Esophagus mucosa (tissue), 1 donor: ENCODE measurements at places on chromosomes 12 and 14. TPM values are rescaled to one million over a fixed set of nuclear protein-coding genes. Genes with fewer than 3 reads are reported as not detected.
A peak's percentile ranks its signal among the peaks of the same experiment; 100 is the strongest.

DNA sequence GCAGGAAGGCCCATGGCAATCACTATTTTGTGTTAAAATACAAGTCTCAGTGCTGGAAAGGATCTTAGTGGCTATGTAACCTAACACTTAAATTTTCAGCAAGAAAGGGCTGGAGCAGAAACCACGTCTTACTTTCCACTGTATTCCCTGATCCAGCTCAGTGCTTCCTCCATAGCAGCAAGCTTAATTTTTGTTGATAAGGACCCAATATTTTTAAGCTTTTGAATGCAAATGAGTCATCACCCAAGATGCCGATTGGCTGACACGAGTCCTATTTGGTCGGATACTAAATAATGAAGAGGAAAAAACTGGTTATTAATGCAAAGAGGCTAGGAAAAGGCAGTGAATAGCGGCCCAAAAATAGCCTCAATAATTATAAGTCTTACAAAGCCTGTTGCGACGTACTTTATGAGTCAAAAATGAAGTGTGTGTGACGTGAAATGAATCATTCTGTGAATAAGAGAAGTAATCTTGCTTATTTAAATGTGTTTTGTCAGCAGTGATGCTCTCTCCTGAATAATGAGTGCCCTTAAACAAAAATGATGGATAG, 46.9 kb upstream of the IGF1 start:
- no peak for ATAC-seq

DNA sequence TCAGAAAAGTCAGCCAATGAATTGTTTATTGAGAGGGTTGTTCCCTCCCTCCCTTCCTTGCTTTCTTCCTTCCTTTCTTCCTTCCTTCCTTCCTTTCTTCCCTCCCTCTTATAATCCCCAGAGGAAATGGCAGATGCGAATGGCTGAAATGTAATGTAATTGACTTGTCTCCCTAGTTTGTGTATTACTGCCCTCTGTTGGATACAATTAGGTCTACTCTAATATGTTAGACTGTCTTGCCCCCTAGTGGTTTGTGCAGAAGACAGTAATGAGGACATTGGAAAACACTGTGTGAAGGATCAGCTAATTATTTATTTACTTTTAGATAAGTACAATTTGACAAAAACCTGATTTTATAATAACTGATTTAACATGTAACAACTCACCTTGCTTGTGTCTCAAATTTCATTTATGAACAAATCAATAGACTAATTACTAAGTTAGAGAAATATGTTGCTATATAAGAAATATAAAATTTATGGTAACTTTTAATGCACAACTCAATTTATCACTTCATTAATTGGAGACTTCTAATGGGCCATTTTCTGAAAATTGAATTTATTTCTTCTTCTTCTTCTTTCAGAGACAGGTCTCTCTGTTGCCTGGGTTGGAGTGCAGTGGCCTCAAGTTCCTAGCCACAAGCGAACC, 229.8 kb upstream of the LRIG3 start:
- peak; percentile 94 for ATAC-seq

DNA sequence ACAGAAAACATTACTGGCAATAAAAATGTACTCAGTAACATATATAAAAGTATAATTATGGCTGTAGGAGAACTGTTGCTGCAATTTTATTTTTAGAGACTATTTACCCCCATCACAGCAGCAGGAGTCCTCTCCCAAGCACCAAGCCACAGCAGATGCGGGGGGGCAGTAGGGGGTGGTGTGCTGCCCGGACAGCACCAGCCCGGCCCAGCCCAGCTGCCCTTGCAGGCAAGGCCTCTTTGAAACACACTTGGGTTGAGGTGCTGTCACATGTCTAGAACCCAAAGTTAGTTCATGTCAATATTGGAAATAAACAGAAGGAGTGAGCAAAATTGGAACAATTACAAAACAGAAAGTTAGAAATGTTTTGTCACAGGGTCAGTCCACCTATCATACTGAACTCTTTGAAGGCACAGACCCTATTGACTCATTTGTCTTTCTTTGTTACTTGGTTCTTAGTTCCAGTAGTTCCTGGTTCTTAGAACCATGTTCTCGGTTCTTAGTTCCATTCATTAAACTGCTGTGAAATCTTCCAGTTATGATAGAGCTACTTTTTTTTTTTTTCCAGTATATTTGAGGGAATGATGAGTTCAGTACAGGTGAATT, 22.7 kb downstream of the CCNK start:
- no peak for ATAC-seq

DNA sequence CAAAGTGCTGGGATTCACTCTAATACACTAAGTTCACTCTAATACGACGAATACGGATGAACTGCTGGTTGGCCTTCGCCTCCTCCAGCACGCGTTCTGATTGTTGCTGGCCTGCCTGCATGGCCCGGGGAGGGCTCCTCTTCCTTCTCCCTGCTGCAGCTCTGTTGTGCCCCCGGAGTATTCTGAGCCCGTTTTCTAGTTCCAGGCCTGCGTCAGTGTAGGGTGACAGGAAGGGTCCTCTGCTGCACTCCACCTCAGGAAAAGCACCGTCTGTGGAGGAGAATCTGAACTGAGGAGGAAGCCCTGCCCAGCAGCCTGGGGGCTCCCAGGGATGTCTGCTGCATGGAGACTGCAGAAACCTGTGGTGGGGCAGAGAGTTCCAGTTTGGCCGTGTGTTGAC, 44.4 kb downstream of the DDX51 start:
- no peak for ATAC-seq

GRCh38 chr12:124618291-124618902, 51.0 kb upstream of the NCOR2 start:
- no peak for ATAC-seq

DNA sequence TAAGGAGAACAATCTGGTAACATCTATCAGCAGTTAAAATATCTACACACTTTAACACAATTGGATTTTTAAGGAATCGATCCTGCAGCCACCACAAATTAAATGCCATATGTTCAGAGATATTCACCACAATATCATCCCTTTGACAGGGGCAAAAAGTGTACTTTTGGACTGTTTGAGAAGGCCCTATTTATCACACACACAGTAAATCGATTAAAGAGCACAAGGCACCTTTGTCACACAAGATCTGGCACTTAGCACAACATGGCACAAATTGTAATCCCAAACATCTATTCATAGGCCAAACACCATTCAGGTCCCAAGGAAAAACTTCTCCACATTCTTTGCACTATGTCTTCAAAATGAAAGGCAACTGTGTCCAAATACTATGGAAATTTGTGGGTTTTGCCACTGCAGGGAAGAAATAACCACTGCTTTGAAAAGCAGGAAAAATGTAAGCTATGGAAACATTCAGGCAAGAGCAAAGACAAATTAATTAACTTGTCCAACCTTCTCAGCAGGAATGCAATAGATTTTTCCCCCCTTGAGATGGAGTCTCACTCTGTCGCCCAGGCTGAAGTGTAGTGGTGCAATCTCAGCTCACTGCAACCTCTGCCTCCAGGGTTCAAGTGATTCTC, 282.5 kb upstream of the TMPO start:
- ATAC-seq = no peak

DNA sequence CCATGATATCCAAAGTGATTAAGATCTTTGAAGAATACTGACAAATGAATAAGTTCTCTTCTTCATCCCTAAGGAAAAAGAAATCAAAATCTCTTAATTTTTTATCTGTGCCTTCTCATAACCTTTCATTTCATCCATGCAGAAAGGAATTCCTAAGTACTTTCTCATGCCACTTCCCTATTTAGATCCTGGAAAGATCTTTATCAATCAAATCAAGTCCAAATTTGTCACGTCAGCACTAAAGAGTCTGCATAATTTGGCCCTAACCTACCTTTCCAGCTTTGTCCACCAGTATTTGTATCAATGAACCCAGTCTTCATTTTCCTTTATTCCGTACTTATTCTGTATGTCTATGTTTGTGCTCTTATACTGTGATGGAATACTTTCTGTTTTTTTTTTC, 41.2 kb downstream of the VEZT start:
- no peak for ATAC-seq

DNA sequence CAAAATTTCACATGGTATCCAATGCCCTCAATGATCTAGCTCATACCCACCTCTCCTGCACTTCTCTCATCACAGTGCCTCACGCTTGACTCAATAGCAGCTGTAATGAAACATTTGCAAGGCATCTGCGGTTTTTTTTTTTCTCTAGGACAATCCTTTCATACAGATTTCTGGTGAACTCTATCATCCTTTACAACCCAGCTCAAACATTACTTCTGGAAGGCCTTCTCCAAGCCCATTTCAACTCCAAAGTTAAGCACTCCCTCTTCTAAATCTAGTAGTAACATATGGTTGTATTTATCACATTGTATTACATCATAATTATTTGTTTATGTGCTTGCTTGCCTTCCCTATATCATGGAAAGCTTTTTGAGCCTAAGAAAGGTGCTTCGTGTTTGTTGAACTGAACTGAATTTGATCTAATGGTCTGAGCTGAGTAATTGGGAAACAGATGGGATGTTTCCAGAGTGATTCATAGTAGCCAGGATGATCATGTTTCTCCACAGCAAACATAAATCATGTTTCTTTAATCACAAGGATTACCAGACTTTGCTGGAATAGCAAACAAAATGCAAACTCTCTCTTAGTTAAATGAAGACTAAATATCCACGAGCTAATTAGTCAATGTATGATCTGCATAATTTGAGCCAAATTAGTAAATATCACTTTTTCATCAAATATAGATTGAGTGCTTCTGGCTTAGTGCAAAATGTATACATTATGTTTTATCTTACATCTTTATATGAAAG, 14.3 kb downstream of the CFL2 start:
- ATAC-seq = peak; percentile 68

GRCh38 chr14:21263284-21264024, 5.8 kb downstream of the HNRNPC start:
- no peak for ATAC-seq

DNA sequence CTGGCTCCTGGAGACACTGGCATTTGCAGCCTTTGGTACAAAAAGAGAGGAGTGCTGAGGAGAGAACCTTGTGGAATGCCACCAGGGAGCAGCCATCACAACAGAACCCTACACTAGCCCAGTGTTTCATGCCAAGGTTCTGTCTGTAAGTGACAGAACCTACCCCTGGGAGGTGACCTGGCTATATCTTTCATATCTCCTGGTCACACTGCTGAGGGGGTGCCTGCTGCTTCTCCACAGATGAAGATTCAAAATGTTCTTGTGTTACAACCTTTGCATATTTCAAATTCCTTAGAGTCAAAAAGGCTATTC, 12.7 kb upstream of the EIF4B start:
- peak; percentile 17 for ATAC-seq

DNA sequence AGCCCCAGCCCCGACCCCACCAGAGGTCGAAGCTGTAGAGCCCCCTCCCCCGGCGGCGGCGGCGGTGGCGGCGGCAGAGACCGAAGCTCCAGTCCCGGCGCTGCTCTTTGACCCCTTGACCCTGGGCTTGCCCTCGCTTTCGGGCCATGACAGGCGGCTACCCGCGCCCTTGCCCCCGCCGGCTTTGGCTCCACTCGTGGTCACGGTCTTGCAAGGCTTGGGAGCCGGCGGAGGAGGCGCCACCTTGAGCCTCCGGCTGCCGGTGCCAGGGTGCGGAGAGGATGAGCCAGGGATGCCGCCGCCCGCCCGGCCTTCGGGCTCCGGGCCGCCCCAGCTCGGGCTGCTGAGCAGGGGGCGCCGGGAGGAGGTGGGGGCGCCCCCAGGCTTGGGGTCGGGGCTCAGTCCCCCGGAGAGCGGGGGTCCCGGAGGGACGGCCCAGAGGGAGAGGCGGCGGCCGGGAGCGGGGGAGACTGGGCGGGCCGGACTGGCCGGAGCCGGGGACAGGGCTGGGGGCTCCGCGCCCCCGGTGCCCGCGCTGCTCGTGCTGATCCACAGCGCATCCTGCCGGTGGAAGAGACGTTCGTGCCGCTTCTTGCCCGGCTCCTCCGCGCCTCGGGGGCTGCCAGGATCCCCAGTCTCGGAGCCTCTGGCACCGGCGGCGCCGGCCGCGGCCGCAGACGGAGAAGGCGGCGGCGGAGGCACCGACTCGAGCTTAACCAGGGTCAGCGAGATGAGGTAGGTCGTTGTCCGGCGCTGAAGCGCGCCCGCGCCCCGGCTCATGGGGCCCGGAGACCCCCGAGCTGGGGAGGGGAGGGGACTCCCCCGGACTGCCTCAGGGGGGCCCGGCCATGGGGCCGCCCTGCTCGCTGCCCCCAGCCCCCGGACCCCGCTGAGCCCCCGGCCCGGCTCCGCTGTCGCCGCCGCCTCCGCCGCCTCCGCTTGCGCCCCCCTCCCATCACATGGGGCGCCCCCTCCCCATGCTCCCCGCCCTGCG, 778 bp downstream of the AGAP2 start:
- no peak for ATAC-seq

- no peak for ATAC-seq
These were observed 321.0 kb upstream of the RTL1 start for GRCh38 chr14:101224356-101225156.

GRCh38 chr12:43011383-43011926, 421.9 kb upstream of the PRICKLE1 start:
- peak; percentile 13 for ATAC-seq

GRCh38 chr12:14612898-14613445, 45.3 kb upstream of the PLBD1 start:
- no peak for ATAC-seq

DNA sequence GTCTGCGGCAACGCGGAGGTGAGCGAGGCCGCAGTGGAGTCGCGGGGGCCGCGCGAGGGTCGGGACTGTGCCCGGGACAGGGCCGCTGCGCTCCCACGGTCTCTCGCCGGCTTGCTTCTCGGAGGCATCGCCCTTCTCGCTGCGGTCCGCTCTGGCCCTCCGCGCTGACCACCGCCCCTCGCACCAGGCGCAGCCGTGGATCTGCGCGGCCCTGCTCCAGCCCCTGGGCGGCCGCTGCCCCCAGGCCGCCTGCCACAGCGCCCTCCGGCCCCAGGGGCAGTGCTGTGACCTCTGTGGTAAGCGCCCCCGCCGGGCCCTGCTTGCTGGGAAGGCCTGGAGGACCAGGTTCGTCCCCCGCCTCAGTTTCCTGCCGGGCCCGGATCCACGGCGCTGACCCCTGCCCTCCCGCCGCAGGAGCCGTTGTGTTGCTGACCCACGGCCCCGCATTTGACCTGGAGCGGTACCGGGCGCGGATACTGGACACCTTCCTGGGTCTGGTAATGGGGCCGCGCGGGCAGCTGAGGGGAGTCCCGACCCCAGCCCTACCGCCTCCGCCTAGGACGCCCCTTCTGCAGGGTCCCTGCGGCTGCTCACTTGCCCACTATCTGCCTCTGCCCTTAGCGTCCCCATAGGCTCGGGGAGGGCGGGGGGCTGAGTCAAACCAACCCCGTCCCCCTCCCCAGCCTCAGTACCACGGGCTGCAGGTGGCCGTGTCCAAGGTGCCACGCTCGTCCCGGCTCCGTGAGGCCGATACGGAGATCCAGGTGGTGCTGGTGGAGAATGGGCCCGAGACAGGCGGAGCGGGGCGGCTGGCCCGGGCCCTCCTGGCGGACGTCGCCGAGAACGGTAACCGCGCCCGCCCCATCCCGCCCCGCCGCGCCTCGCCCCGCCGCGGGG, 7.0 kb downstream of the AMN start:
- ATAC-seq = peak; percentile 0

- ATAC-seq = no peak
These were observed 7.4 kb upstream of the PTGES3 start for GRCh38 chr12:56695327-56696101.

Gene ANKS1B
- 2.8 TPM for total RNA-seq

Gene AQP2
- not detected for total RNA-seq

Gene CCDC197
- total RNA-seq = not detected

Gene PZP
- total RNA-seq = not detected
